ENCODE measurements at places on chromosomes 7 and 10. TPM values are rescaled to one million over a fixed set of nuclear protein-coding genes. Genes with fewer than 3 reads are reported as not detected.

Gene ACBD7
- 7.0 TPM for polyA plus RNA-seq

Gene DKK1
- polyA plus RNA-seq = 30.5 TPM

DNA sequence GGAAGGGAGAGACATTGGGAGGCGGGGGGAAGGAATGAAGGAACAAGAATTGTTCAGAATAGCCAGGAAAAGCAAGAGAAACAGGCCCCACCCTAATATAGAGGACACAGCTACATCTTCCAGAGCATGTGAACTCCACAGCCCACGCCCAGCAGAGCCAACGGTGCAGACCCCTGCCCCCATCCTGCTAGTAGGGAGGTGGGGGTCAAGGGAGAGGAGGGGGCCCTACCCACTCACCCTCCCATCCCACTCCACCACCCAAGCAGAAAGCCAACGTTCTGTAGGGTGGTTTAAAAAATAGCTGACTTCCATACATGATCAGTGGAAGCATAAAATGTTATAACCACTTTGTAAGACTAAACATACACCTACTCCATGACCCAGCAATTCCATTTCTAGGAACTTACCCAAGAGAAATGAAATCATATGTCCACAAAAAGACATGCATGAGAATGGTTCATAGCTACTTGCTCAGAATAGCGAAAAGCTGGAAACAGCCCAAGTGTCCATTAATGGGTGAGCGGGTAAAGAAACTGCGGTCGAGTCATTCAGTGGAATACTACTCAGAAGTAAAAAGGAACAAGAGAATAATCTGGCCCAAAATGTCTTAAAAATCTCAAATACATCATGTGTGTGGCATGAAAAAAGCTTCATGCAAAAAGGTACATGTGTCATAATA lies 31.8 kb downstream of the CTBP2 start:
- no peak for DNase-seq

DNA sequence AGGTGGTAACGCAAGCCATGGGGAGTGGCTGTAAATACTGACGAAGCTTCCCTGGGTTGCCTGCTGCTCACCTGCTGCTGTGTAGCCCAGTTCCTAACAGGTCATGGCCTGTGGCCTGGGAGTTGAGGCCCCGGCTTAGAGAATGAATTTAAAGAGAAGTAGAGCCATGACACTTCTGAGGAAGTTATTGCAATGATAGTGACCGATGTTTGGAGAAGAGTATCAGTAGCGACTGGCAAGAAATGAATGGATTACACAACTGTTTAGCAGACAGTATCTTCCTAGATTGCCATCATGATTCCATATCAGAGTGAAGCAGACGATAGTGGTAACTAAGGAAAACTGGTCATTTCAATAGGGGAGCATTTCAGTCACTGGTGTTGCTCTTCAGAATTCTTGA lies 249.6 kb downstream of the PLXDC2 start:
- DNase-seq = no peak

Gene PDE1C
- polyA plus RNA-seq = 3.4 TPM

GRCh38 chr7:16345979-16346958 lies 75.1 kb downstream of the CRPPA start:
- DNase-seq = no peak

Gene FXYD4
- 1.5 TPM for polyA plus RNA-seq

- DNase-seq = no peak
Measured at GRCh38 chr10:49324711-49325110, 25.7 kb downstream of the C10orf71 start.

GRCh38 chr7:157032644-157033482 lies 22.4 kb upstream of the MNX1 start:
- no peak for DNase-seq

GRCh38 chr10:73439605-73440312 lies 6.4 kb upstream of the MSS51 start:
- no peak for DNase-seq

- no peak for DNase-seq
Measured at GRCh38 chr10:88952647-88953111, at the start of gene ACTA2. Gene ACTA2, minus strand, starts transcription at chr10:88952773. Its CDS starts 3,843 bp downstream, at chr10:88948930.

DNA sequence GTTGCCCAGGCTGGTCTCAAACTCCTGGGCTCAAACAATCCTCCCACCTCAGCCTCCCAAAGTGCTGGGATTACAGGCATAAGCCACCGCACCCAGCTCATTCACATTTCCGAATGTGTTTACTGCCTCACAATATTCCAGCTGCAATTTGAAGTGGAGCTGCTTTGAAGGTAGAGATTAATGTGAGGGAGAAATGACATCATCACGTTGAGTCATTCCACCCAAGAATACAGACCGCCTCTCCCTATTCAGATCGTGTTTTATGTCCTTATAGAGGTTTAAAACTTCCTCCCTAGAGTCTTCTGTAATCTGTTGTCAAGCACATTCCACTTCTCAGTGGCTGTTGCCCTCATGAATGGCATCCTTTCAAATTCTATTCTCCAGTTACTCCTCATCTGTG lies 100.4 kb upstream of the PDGFA start:
- no peak for DNase-seq

- no peak for DNase-seq
Measured at GRCh38 chr10:63585041-63585440, 63.8 kb downstream of the REEP3 start.

Gene CLRN3
- 19.7 TPM for polyA plus RNA-seq

GRCh38 chr7:159117366-159118196 lies 27.1 kb downstream of the VIPR2 start:
- DNase-seq = no peak

Gene NCF1
- polyA plus RNA-seq = 2.7 TPM

DNA sequence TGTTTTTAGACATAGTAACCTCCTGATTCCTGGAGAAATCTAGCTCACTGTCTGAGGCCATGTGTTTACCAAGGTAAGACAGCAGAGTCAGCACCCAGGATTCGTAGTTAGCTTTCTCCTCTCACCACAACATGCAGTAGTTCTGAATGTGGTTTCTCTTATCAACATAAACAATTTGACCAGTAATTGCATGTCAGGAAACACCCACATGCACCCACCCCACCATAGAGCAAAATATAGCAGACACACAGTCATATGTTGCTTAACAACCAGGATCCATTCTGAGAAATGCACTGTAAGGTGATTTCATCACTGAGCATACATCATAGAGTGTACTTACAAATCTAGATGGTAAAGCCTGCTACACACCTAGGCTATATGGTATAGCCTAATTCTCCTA lies 1004.0 kb downstream of the ANKRD7 start:
- DNase-seq = no peak

DNA sequence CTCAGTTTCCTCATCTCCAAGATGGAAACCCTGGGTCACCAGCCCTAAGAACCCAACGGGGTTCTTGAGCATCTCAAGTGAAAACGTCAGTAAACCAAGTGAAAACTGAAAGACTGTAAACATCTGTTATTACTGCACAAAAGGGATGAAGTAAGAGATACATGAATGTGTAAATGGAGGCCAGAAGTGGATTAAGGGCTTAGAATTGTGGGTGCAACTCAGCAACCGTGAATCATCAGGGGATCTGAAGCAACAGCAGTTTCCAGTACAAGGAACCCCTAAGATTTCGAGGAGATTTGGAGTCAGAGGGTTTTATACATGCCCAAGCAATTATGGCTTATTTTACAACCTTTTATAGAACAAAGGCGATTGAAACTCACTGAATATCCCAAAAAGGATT lies 95.7 kb upstream of the SVIL start:
- no peak for DNase-seq

Gene SEM1
- polyA plus RNA-seq = 209 TPM

DNA sequence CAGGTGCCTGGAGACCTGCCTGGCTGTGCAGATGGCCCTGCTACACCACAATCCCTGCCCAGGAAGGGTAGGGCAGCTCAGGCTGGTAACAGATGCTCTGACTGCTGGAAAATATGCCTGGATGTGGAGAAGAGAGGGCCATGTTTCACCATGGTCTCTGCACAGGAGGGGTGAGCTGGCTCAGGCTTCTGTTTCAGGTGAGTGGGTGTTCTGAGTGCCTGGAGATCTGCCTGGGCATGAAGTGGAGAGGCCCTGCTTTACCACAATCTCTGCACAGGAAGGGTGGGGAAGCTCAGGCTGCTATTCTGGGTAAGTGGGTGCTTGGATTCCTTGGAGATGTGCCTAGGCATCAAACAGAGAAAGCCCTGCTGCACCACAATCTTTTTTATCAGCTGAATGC lies 350.1 kb downstream of the KIF20B start:
- no peak for DNase-seq

DNA sequence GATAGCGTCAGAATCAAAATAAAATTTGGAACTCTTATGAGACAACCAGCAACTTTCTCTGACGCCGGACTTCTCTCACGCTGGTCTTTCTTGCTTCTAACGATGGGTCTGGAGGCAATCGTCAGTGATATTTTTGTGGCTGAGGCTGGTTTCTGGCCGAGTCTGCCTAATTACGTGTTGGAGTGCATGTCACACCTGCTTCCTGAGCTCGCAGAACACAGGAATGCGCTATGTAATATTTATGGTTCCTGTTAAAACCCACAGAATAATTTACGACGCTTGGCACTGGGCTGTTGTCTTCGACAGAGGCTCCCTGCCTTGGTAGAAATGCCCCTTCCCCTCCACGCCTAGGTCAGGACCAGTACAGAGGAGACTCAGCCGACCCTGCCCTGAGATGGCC lies 64.9 kb downstream of the NPTX2 start:
- no peak for DNase-seq

GRCh38 chr7:159143780-159144757 lies 598 bp downstream of the VIPR2 start:
- no peak for DNase-seq

GRCh38 chr7:82286096-82286797 lies 157.3 kb downstream of the CACNA2D1 start:
- no peak for DNase-seq

Gene SPDYE9
- 1.1 TPM for polyA plus RNA-seq

Gene CRHR2
- 0.12 TPM for polyA plus RNA-seq

DNA sequence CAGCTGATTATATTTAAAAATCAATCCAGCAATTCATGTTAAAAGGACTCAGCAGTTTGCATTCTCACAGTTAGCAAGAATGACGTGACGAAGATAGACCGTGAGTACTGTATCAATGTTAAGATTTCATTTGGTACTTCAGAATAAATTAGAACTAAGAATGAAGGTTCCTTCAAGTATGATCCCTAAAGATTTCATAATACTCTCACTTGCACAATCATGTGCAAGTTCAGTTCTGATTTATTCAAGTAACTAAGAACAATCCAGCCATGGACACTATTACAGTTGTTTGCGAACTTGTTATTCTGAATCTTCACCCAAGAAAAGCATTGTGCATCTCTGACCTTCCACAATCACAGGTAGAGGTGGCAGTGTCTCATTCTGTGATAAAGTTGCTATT lies 7.7 kb downstream of the RHEB start:
- DNase-seq = no peak

Gene HOXA4
- 23.4 TPM for polyA plus RNA-seq

Gene MOSPD3
- polyA plus RNA-seq = 27.9 TPM

Gene NKX2-3
- not detected for polyA plus RNA-seq

Gene TLX1
- 0.24 TPM for polyA plus RNA-seq

DNA sequence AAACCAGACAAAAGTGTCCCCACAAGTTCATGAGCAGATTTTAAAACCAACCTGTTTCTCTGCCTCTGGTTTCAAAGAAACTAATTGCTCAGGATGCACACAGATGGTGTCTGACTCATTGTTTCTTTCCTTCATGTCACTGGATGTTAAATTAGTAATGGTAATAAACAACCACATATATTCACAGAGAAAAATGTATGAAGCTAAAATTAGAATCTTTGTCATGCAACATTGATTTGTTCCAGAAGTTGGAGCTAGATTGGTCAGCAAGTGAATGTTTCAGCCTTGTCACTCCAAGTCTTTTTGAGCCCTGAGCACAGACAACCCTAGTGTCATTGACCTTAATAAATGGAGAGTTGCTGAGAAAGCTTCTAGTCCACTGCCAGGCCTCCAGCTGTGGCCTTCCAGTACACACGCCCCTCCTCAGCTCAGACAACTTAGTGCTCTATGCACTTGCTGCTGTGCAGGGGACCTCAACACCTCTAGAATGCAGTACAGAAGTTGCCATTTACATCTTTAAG lies 175.9 kb downstream of the CCDC71L start:
- DNase-seq = no peak

Gene ST8SIA6
- polyA plus RNA-seq = 0.67 TPM

Gene PAX4
- not detected for polyA plus RNA-seq

DNA sequence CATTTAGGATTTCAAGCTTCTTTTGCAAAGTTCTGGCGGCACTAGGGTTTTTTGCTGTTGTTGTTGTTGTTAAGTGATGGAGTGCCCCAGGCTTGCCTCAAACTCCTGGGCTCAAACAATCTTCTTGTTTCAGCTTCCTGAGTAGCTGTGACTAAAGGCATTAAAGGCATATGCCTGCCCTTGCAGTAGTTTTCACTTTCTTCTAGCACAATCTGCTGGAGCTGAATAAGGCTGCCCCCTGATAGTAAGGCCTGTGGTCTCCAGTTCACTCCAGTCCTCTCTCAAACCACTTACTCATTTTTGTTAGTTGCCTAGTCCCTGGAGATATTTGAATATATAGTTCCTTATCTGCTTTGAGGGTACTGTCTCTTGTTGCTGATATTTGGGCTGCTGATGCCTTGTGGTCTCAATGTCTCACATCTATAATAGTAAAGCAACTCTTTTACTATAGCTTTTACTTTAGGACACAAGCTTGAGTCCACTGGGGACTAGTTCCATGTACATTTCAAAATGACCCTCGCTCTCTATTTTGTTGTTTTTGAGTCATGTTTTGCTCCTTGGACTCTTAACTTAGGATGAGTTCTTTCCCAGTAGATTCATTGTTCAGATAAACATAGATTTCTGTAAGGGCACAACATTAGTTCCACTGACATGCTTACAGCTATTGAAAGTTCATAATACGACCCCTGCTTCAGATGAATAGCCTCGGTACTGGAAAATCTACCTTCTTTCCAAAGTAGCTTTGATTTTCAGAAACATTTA lies 25.5 kb downstream of the PHF14 start:
- DNase-seq = no peak

GRCh38 chr10:84397735-84398144 lies 69.4 kb downstream of the CCSER2 start:
- DNase-seq = no peak

Gene CYP17A1
- 2.1 TPM for polyA plus RNA-seq

- DNase-seq = no peak
Measured at GRCh38 chr10:118562851-118563250, 32.6 kb downstream of the PRLHR start.

- DNase-seq = no peak
Measured at GRCh38 chr7:124428781-124429180, 336.8 kb downstream of the GPR37 start.

GRCh38 chr10:79262131-79262530 lies 85.1 kb upstream of the PPIF start:
- DNase-seq = no peak

- DNase-seq = no peak
Measured at GRCh38 chr7:138162236-138162635, 86.0 kb downstream of the AKR1D1 start.

Gene EGR2
- polyA plus RNA-seq = 0.93 TPM

Gene HMX3
- 0.21 TPM for polyA plus RNA-seq

Gene RRP12
- polyA plus RNA-seq = 19.0 TPM

All from left renal pelvis (tissue), 4 donors.